ENCODE measurements at places on chromosomes 7 and 10.

DNA sequence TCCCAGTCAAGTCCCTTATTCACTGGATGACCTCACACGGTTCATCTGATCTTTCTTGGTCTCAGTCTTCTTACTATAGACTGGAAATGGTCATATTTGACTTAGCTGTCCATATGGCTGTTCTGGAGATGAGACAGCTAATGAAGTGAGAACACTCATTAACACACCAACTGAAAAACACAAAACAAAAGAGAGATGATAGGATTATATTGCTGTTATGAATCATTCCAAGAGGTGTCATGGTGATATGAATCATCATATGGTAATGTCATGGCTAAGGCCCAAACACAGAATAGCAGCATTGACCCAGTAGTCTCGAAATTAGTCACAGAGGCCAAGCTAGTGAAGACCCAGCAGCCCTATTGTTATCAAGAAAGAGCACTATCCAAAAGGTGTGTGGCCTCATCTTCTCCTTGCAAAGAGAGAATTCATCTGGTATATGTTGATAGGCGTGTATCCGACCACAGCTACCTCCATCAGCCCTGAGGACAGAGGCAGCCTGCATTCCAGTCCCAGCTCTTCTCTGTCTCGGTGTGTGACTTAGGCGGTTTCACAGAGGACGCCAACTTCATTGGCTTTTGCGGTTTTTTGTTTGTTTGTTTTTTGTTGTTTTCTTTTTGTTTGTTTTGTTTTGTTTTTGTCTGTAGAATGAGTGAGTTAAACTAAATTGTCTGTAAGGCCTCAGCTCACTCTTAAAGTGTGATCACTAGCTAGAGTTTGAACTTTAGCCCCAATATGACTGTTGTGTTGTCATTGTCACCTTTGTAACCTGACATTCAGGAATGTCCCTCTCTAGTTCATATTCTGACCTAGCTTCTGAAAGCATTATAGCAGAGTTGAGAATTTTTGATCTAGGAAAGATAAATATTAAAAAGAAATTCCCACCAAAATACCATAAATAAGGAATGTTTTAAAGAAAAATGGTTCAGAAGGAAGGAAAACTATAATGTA, 97.4 kb upstream of the PDCD4 start:
- DNase-seq, result no peak

DNA sequence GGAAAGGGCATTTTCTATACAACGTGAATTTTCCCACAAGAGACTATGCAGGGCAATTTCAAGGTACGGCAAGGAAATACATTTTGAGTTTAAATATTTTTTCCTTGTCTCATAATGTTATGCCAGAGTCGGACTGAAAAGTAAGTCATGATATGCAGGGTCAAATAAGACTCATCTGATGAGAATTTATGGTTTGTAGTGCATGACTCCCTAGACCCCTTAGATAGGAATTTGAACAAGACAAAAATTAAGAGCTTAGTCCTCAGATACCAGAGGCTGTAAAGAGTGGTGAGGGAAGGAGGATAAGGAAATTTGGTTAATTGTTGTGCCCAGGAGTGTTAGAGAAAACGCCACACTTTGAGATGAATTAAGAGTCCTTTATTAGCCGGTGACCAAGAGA, 616.6 kb downstream of the XPNPEP1 start:
- no peak for DNase-seq

DNA sequence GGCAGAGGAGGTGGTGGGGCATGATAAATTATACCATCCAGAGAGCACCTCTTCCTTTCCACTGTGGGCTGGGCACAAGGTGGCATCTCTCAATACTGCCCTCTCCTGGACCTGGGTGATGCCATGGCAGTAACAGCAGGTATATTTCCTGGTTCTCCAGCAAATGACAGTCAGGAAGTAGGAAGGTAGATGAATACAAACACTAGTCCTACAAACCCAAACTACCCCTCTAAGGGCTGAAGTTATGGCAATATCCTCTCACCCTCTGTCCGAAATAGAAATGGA, 1004.9 kb downstream of the KCNMA1 start:
- no peak for DNase-seq

DNA sequence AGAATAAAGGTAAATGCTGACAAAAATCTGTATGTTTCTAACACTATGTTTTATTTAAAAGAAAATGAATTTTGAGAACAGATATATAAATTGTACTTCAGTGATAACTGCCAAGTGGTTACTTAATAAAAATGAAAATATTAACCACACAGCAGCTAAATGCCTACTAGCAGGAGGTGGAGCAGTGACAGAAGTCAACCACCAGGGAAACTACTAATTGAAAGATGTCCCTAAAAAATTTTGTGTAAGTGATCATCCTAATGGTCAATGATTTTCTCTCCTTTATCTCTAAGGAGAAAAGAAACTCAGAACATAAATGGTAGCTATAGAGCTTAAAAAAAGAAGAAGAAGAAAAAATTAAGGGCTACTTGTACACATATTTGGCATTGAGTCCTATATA, 22.9 kb downstream of the WNT16 start:
- no peak for DNase-seq

DNA sequence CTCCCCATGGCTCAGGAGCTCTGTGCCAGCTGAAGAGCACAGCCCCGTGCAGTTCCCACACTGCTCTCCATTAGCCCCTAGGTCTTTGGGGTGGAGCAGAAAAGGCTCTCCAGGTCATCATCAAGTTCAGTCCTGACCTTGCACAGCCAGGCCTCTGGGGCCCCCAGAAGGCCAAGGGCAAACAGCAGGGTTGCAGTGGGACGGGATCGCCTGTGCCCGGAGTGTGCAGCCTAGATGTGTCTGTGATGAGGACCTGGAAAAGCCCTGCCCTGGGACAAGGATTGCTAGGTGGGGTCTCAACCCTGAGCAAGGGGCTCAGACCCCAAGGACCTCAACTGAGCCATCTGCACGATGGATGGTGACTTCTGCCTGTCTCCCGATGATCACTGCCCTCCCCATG, 549 bp downstream of the INMT start:
- DNase-seq, result no peak

- no peak for DNase-seq
Observed at GRCh38 chr7:102898532-102898859, 14.3 kb upstream of the LRRC17 start.

DNA sequence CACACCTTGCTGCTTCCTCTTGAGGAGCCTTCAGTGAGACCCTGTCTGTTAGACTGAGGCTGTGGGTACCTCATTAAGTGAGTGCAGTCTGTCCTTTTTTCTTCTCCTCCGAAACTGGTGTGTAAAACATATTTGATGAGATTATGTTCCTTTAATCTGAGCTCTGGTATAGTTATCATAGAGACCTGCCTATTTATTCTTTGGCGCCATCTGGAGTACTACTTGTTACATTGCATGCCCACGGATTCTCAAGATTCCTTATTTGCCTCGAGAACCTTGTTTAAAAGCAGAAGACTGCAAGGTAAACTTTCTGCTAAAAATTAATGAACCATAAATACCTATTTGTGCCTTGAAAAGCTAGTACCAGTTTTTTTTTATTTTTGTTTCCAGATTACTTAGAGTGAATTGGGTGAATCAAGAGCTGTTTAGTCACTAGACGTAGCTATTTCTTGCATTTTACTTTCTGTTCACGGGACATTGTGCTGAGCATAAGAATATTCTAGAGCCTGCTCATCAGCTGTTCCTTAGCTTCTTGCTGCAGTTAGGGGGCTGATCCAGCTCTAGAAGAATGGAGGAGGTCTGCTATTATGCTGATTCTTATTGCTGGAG, 16.9 kb upstream of the STMP1 start:
- peak; percentile 77 for DNase-seq

DNA sequence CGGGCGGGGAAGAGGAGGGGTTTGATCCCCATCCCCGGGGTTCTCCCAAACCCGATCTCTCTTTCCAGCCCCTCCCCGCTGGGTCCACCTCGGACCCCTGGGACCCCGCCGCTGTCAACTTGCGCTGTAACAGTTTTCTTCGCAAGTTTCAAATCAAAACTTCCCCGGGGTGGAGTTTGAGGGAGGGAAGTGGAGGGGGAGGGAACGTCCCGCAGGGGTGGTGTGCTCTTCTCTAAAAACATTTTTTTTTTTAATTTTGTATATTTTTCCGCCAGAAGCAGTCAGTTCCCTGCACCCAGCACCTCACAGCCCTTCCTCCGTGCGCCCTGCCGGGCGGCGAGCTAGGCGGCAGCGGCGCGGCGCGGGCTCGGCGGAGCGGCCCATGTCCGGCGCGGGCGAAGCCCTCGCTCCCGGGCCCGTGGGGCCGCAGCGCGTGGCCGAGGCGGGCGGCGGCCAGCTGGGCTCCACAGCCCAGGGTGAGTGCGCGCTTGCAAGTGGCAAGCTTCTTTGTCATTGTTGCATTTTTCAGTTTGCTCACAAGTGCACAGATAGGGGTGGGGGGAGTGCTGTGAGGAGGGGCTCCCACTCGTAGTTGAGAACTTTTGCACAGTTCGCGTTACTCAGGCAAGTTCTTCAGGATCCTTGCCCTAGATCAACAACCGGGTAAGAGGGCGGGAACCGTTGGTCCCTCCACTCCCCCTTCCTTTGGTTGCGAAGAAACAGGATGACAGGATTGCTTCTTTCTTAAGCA, 933 bp downstream of the MDFIC start:
- no peak for DNase-seq

- DNase-seq, result no peak
Observed at GRCh38 chr10:94149702-94150101, 156.0 kb downstream of the PLCE1 start.

- DNase-seq, result no peak
Observed at GRCh38 chr10:112724404-112724991, 225.5 kb upstream of the TCF7L2 start.

GRCh38 chr7:84822941-84823510, 363.8 kb downstream of the SEMA3D start:
- no peak for DNase-seq

DNA sequence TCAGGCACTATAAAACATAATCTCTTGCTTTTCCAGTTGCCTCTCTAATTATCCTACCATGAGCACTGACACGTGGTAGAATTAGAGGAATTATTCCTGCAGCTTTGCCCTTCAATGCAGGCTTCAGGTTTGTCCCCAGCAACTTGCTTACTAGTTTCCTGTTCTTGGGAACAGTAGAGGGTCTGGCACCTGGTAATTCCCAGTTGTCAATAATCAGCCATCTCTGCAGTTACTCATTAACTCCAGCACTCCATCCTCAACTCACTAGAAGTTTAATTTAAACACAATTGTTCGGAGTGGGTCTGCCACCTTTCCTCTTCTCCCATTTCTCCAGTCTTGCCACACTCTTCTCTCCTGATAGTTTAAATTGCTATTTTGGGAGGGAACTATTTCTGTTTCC, 324.3 kb upstream of the KIAA1217 start:
- no peak for DNase-seq

DNA sequence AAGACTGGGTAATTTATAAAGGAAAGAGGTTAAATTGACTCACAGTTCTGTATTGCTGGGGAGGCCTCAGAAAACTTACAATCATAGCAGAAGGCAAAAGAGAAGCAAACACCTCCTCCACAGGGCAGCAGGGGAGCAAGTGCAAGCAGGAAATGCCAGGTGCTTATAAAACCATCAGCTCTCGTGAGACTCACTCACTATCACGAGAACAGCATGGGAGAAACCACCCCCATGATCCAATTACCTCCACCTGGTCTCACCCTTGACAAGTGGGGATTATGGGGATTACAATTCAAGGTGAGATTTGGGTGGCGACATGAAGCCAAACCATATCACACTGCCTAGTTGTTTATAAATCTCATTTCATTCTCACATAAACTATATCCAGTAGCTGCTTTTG, 28.0 kb upstream of the CPN1 start:
- no peak for DNase-seq

DNA sequence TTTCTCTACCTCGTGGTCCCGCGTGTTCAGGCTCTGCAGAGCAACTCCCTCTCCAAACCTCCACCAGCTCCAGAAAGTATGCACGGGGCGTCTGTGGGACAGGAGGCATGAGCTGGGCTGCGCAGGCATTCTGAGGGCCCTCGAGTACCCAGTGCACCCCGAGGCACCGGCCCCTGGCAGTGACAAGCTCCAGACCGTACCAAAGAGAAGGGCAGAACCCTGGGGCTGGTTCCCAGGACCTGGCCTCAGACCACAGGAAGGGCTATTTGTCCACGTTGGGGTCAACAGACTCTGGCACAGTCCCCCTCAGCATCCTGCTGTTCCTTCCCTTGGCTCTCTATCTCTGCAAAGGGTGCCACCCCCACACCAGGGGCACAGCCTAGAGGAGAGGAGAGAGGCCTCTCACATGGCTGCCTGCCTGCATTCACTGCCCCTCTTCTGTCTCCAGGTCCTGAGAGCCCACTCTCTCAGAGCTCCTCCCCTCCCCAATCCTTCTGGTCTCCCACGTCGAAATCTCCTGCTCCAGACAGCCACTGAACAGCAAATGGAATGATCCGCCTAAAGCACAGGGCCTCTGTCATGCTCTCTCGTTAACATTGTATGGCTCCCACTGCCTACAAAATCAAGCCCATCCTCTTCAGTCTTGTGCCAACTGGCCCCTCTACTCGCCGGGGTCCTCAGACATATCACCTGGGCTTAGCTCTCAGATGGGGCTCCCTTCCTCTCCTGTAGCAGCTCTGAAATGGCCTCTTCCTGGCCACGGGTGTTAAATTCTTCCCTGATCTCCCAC, 96.3 kb downstream of the OAT start:
- DNase-seq, result no peak

- DNase-seq, result no peak
Observed at GRCh38 chr10:126253611-126253998, 134.7 kb downstream of the ADAM12 start.

- no peak for DNase-seq
Observed at GRCh38 chr10:28359334-28359733, 56.5 kb upstream of the MPP7 start.

GRCh38 chr10:79356104-79356503, 8.8 kb downstream of the PPIF start:
- DNase-seq, result no peak

GRCh38 chr10:104548090-104548489, 93.0 kb upstream of the SORCS3 start:
- no peak for DNase-seq

GRCh38 chr7:137245890-137246289, 97.6 kb downstream of the PTN start:
- DNase-seq, result no peak

DNA sequence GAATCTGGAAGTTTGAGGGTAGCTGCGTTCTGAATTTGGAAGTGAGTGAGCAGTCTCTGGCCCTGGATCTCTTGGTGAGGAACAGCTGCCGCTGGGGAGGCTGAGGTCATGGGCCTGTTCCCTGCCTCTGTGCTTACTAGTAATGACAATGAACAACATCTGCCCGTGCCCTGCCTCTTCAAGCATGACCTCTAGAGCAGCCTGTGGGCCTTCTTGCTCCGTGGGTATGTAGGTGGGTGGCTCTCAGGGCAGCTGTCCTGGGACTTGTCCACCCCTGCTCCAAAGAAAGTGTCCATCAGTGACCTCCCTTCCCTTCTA, 186.2 kb downstream of the CXCL12 start:
- DNase-seq, result no peak

DNA sequence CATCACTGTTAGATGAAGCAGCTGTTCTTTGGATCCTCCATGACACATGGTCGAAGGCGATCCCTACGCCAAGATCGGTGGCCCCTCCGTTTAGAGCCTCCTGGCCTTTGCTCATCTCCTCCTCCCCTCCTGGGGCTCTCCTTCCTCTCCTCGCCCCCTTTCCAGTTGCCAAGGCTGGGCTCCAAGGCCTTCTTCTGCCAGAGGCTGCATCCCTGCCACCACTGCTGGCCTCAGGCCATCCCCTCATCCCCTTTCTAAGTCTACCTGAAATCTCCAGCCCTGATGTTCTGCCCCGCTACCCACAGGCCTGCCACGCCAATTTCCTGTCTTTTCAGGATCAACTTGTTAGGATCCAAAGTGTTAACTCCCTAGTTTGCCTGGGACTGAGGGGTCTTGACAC, 265.1 kb upstream of the ZMIZ1 start:
- DNase-seq, result no peak

Data from spinal cord (tissue), 10 donors.